ENCODE measurements at places on chromosomes 11 and 22. TPM values are rescaled to one million over a fixed set of nuclear protein-coding genes. Genes with fewer than 3 reads are reported as not detected.

DNA sequence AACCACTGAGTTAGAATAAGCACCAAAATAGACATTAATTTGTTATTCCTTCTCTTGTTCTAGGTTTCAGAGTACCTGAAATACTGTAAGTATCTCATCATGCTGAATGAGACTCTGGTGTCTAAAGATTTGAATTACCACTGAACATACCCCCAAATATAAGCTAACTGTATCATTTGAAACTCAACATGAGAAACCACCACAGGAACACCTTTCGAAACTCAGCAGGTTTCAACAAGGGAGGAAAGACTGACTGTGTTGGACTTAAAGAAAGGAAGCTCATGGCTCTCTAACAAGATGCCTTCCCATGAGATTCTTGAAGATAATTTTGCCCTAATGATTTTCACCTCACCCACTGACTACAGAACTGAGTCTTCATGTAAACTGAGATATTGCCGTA is 37.0 kb downstream of the PRCP start:
- H3K4me1 ChIP-seq = no peaks in the 10 kb centered on the region
- no peak overlapping the region for H3K27ac ChIP-seq
- DNase-seq = no peak
- no peaks in the 10 kb centered on the region for H3K36me3 ChIP-seq
- H3K4me3 ChIP-seq = no peak overlapping the region

DNA sequence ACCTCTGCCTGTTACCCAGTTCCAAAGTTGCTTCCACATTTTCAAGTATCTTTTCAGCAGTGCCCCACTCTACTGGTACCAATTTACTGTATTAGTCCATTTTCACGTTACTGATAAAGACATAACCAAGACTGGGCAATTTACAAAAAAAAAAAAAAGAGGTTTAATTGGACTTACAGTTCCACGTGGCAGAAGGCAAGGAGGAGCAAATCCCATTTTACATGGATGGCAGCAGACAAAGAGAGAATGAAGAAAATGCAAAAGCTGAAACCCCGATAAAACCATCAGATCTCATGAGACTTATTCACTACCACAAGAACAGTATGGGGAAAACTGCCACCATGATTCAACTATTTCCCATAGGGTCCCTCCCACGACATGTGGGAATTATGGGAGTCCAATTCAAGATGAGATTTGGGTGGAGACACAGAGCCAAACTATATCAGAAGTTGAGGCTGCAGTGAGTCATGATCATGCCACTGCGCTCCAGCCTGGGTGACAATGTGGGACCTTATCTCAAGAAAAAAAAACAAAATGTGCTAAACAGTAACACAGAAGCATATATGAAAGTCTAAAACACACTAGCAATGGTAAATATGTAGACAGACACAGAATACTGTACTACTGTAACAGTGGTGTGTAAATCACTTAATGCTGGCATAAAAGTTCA is 190.3 kb upstream of the ZC3H12C start:
- H3K27me3 ChIP-seq = no peaks in the 10 kb centered on the region
- no peak overlapping the region for H3K4me3 ChIP-seq
- no peak for DNase-seq

DNA sequence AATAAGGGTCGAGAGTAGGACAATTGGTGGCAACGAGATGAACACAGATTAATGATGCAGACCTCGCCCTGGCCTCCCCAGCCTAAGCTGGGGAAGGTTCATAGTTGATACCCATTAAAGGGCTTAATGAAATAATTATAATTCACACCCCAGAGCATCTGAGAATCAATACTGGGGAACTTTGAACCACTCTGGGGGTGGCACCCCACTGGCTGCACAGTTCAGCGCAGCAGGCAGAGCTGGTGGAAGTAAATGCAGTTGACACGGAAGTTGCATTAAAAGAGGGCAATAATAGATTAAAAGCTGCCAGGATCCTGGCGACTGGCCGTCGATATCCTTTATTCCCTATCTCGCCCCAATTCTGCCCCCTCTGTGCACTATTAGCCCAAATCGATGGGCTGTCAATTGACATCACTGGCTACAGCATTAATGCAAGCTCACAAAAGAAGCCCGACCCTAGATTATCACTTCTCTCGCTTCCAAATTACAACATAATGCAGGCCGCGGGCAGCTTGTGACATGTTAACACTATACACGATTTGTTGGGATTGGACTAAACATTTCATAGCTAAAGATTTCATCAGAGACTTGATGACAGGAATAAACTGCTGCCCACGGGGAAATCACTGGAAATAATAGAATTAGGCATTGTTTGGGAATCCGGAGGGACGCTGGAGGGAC is 14.5 kb downstream of the HSPA8 start:
- no peaks in the 10 kb centered on the region for H3K27me3 ChIP-seq
- H3K4me1 ChIP-seq = no peaks in the 10 kb centered on the region
- no peaks in the 10 kb centered on the region for H3K36me3 ChIP-seq
- H3K27ac ChIP-seq = no peak overlapping the region
- H3K4me3 ChIP-seq = no peak overlapping the region
- no peak for DNase-seq

DNA sequence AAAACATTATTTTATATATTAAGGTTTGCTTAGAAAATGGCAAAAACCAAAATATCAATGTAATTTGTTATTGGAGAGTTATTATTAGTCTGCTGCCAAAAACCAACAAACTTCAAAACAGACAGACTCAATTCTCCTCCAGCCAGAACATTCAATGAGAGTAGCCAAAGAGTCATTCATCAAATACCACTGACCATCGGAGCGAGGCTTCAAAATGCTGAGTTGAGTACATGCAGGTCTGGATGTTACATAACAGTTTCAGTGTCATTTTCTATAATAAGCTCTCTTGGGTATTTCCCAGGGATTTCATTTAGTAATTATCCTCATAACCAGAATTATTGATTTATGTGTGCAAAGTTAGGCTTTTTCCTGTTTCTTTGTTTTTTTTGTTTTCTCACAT is 42.6 kb downstream of the CHST1 start:
- no peak overlapping the region for H3K4me3 ChIP-seq
- H3K4me1 ChIP-seq = no peaks in the 10 kb centered on the region
- no peaks in the 10 kb centered on the region for H3K27me3 ChIP-seq
- no peak for DNase-seq
- no peak overlapping the region for H3K27ac ChIP-seq

DNA sequence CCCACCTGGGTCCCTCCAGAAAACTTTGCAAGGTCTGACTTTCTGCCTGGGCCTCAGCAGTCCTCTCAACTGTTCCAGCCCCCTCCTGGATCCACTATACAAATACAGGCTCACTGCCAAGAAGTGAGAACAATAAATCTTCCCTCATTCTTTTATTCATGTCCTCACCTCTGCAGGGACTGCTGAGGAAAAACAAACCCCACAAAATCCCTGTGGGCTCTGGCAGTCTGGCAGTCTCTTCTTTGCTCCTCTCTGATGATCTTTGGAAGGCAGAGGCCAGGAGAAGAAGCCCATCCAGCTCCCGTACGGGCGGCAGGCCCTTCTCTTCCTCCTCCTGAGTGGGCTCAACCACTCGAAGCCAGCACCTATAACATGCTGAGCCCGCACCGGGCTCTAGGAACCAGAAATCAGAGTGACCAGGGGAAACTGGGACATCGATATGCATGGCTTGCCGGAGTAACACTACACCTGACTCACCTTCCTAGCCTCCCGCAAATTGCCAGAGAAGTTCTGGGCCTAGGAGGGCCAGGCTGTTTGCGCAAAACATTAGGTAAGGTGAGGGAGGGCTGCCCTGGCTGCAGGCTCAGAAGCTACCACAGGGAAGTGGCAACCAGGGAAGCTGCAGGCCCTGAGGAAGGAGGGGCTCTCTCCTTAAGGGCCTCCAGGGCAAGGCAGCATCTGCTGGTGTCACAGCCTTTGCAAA is 24.2 kb downstream of the TMPRSS5 start:
- no peak overlapping the region for H3K27ac ChIP-seq
- H3K36me3 ChIP-seq = no peaks in the 10 kb centered on the region
- H3K4me3 ChIP-seq = no peak overlapping the region
- no peaks in the 10 kb centered on the region for H3K27me3 ChIP-seq

Gene MYBPC3
- total RNA-seq = not detected

GRCh38 chr11:134001088-134001487 is 44.3 kb upstream of the IGSF9B start:
- H3K36me3 ChIP-seq = no peaks in the 10 kb centered on the region
- H3K4me3 ChIP-seq = no peak overlapping the region
- no peaks in the 10 kb centered on the region for H3K4me1 ChIP-seq

- DNase-seq = no peak
- no peaks in the 10 kb centered on the region for H3K4me1 ChIP-seq
- no peak overlapping the region for H3K27ac ChIP-seq
- H3K27me3 ChIP-seq = no peaks in the 10 kb centered on the region
Measured at GRCh38 chr11:78030429-78031325, 7.6 kb upstream of the KCTD14 start.

DNA sequence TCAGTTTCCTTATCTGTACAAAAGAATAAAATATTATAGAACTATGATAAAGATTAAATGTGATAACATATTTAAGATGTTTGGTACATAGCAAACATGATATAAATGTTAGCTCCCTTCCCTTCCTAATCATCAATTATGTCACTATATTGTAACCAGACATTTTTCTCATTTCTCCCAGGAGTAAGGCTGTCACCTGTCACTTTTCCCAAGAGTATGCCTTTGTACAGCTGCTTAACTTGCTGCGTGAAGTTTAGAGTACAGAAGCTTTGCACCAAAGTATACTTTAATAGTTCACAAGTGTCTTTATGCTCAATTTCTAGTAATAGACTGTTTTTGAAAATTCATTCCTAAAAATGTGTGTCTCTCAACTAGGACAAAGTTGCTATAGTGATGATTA is 186.9 kb downstream of the DLG2 start:
- H3K36me3 ChIP-seq = no peaks in the 10 kb centered on the region
- no peaks in the 10 kb centered on the region for H3K4me1 ChIP-seq
- no peaks in the 10 kb centered on the region for H3K27me3 ChIP-seq
- H3K4me3 ChIP-seq = no peak overlapping the region

Gene SAA2
- not detected for total RNA-seq

GRCh38 chr22:47369020-47369419 is 606.6 kb downstream of the TBC1D22A start:
- DNase-seq = no peak
- H3K27me3 ChIP-seq = no peaks in the 10 kb centered on the region
- no peaks in the 10 kb centered on the region for H3K36me3 ChIP-seq

Gene RFPL2
- total RNA-seq = not detected

Gene SC5D
- 21.9 TPM for total RNA-seq

DNA sequence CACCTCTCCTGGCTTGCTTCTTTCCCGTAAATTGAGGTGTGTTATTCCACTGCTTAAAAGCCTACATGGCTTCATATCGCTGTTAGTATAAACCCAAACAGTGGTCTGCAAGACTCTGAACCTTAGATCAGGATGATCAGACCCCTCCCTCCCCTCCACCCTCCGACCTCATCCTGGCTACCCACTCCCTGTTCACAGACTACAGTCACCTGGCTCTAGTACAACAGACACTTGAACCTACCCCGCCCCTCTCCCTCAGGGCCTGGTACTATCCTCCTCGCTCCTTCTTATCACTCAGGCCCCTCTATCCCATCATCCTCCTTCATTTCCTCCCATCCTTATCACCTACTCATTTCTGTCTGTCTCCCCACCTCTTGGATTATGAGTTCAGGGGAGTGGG is 20.1 kb downstream of the PTPRJ start:
- no peak overlapping the region for H3K4me3 ChIP-seq
- no peaks in the 10 kb centered on the region for H3K36me3 ChIP-seq
- DNase-seq = no peak

DNA sequence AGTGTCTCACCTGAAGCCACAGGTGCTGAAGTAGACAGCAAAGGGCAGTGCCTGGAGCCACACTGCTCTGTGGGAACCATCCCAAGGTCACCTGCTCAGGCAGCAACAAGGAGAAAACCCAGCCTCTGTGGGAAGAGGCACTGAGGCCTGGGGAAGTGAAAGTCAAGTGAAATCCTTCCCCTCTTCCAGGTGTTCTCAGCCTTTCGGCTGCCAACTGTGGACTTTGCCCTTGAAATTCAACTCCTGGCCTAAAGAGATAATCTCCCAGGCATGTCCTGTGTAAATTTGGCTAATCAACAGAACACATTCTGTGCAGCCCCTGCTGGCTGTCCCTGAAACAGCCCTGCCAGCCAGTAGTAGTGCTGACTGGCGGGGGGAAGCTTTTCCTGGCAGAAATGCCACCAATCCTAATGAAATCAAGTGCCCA is 112.1 kb downstream of the RPL27A start:
- H3K27ac ChIP-seq = no peak overlapping the region
- no peaks in the 10 kb centered on the region for H3K4me1 ChIP-seq
- H3K4me3 ChIP-seq = no peak overlapping the region
- DNase-seq = no peak
- H3K27me3 ChIP-seq = no peaks in the 10 kb centered on the region
- H3K36me3 ChIP-seq = no peaks in the 10 kb centered on the region

GRCh38 chr11:100890789-100891188 is 203.7 kb downstream of the ARHGAP42 start:
- H3K27ac ChIP-seq = no peak overlapping the region
- H3K4me1 ChIP-seq = no peaks in the 10 kb centered on the region
- no peaks in the 10 kb centered on the region for H3K36me3 ChIP-seq
- no peak for DNase-seq
- H3K27me3 ChIP-seq = no peaks in the 10 kb centered on the region

GRCh38 chr11:8581300-8581699 is 12.7 kb downstream of the STK33 start:
- H3K36me3 ChIP-seq = no peaks in the 10 kb centered on the region
- DNase-seq = no peak
- H3K27me3 ChIP-seq = no peaks in the 10 kb centered on the region
- no peaks in the 10 kb centered on the region for H3K4me1 ChIP-seq
- no peak overlapping the region for H3K4me3 ChIP-seq

DNA sequence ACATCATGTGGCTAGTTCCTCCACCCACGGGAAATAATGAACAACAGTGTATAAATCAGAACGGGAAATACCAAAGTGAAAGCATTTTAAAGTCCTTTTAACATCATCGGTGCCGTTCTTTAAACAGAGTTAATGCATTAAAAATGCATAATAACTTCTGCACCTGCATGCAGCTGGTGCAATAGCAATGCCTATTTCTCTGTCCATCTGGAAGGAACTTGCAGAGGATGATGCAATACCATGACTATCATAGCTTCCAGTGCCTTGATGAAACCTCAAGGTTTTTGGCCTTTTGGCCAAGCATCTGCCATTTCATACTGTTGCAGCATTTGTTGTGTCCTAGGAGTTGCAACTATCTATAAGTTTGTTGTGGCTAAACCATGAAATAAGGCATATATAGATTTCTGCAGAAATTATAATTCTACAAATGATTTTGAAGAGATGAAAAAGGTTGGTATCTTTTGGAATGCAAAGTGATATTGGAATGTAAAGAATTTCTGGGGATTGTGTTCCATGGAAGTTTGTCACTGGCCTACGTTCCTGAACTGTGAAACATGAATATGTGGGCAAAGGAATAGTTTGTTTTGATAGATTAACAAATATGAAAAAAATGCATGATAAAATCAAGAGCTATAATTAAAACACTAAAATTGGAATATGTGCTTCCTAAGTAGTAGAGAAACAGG is 9.8 kb upstream of the EIF3F start:
- H3K4me3 ChIP-seq = no peak overlapping the region
- no peak overlapping the region for H3K27ac ChIP-seq
- H3K4me1 ChIP-seq = no peaks in the 10 kb centered on the region
- DNase-seq = no peak
- H3K36me3 ChIP-seq = no peaks in the 10 kb centered on the region

Gene ACTN3
- 0.31 TPM for total RNA-seq

Gene CRYAB
- not detected for total RNA-seq

GRCh38 chr11:118074785-118075184 is 2.1 kb upstream of the TMPRSS4 start:
- DNase-seq = no peak
- H3K4me3 ChIP-seq = no peak overlapping the region
- no peak overlapping the region for H3K27ac ChIP-seq
- no peaks in the 10 kb centered on the region for H3K27me3 ChIP-seq
